NCI-H82 (cell line): ENCODE measurements at places on chromosomes 16 and 17.

DNA sequence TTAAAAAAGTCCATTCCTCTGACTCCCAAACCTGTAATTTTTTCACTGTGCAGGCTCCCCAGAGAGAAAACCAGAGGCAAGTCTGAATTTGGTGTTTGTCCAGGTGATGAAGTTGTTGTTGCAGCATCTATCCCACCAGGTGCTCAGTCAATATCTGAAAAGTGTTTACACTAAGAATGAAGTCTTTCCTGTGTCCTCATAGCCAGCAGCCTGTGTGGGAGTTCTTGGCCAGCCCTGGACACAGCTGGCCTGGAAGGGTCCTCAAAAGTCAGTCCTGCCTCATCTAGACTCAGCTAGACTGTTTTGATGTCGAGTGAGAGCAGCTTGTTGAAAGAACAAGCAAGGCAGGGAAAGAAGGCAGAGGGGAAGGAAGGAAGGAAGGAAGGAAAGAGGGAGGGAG, 3.3 kb upstream of the PMP22 start:
- DNase-seq, result no peak

DNA sequence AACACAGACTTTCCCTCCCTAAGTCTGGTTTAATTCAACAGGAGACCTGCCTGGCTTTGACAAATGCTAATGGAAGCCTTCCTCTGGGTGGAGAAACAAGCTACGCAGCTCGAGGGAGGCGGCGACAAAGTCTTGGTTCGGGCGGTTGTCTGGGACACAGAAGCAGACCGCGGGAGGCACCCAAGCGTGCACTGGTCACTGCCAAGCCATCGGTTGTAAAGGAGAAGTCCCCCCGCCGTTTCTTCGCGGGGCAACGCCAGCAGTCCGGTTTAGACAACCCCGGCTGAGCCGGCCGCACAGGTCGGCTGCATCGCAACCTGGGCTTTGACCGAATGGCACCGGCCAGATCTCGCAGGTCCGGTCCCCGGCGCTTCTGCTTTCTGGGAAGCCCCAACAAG, 586 bp downstream of the GLYR1 start:
- peak; percentile 26 for DNase-seq

- DNase-seq, result no peak
These were observed 73.1 kb downstream of the IRF8 start for GRCh38 chr16:85971902-85972638.

- DNase-seq, result no peak
These were observed 2.4 kb upstream of the CDH16 start for GRCh38 chr16:66920924-66921680.

GRCh38 chr17:78925234-78925633, at the start of gene TIMP2:
Gene TIMP2 (minus strand): TSS chr17:78925387. CDS start chr17:78925088, 299 bp downstream.
- DNase-seq, result peak; percentile 92

GRCh38 chr17:42410319-42410685, 12.8 kb downstream of the CAVIN1 start:
- DNase-seq, result no peak

GRCh38 chr16:75319513-75320411, 68.3 kb upstream of the BCAR1 start:
- no peak for DNase-seq

DNA sequence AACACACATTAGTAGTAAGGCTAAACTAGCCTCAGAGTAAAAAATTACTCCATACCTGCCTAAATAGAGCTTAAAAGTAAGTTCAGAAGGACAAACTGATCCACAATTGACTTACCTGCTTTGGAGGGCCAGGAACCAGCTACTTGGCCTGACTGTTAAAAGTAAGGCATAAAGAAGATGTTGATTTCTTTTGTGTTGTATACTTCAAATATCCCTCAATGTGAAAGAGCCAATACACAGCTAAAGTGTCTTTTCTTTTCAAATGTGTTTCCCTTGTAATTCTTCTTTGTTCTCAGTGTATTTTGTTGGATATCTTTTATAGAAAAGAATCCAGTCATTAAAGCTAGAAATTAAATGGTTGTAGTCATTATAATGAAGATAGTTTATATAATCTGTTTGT, 171.1 kb downstream of the TANC2 start:
- DNase-seq, result no peak

- no peak for DNase-seq
These were observed 6.6 kb downstream of the SEC14L1 start for GRCh38 chr17:77147357-77147801.

- peak; percentile 25 for DNase-seq
These were observed 1.6 kb upstream of the EFTUD2 start for GRCh38 chr17:44900894-44901293.

DNA sequence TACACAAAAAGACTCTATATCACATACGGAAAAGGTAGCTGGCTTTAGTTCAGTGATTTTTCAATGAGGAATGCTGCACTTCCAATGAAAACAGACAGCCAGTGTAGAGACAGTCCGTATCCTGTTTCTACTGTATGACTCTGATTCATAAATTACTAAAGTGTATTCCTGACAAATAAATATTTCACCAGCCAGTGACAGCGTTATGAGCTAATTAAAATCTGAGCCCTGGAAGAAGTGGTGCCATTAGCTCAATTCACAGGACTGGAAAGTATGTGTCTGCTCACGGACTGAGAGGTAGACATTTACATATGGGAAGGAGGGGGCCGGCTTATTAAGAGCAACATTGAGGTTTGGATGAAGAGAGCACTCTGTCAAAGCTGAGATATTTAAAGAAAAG, 207.9 kb upstream of the RBFOX1 start:
- no peak for DNase-seq

DNA sequence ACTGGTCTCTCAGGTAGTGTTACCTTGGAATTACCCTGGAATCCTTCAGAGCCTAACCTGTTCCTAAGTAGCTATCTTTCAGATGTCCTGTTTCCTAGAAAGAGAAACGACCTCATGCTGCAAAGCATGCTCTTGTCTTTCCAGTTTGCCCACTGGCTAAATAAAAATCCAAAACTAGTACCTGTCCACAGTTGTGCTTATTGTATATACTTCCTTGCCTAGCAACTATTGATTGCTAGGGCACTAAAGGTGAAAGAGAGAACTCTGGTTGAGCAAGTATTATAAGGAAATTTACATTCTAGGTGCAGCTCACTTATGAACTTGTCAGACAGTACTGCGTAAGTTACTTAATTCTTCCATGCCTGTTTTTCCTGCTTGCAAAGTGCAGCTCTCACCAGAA, 38.5 kb downstream of the LIG3 start:
- DNase-seq, result no peak

DNA sequence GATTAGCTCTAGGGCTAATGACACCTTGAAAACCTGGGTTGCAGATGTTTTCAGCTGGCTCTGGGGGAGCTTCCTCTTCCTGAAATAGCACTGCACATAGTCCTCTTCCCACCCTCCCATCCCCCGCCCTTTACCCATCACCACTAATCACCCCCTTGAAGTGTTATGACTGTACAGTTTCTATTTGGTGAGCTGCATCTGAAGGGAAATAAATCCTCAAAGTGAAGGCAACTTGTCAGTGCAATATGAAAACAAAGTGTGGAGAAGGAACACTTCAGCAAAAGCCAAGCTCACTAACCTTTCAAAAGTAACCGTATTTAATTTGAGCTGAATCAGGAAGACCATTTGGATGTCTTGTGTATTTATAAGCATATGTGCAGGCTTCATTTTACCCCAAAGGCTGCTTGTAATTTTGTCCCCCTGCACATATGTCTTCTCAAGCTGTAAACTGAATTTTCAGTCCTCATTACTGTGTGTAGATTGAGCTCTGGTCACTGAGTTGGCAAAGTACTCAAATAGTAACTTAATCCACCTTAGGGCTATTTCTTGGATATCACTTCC, 44.1 kb upstream of the CA10 start:
- DNase-seq, result no peak

DNA sequence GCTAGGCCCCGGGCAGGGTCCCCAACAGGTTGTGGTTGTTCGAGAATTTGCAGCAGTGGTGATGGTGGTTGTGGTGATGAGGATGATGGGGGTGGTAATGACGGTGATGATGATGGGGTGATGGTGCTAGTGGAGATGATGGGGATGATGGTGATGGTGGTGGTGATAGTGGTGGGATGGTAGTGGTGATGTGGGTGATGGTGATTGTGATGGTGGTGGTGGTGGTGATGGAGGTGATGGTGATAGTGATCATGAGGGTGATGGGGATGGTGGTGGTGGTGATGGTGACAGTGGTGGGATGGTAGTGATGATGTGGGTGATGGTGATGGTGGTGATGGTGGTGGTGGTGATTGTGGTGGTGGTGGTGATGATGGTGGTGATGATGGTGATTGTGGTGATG, 343.3 kb downstream of the SEC14L1 start:
- no peak for DNase-seq

DNA sequence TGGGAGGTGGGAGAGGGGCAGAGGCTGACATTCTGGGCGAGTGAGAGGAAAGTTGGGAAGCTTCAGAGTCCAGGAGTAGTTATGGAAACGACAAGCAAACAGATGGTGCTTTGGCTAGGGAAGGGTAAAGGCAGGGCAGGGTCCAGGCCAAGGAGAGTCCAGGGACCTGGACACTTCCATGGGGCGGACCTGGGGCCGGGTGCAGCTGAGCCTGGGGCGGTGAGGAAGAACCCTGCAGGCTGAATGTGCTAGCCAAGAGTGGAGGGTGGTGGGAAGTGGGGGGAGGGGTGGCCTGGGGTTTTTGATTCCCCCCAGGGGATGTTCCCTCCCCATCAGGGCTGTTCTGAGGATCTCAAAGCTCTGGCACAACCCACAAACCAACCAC, 2.6 kb downstream of the PPP1R9B start:
- DNase-seq, result no peak

DNA sequence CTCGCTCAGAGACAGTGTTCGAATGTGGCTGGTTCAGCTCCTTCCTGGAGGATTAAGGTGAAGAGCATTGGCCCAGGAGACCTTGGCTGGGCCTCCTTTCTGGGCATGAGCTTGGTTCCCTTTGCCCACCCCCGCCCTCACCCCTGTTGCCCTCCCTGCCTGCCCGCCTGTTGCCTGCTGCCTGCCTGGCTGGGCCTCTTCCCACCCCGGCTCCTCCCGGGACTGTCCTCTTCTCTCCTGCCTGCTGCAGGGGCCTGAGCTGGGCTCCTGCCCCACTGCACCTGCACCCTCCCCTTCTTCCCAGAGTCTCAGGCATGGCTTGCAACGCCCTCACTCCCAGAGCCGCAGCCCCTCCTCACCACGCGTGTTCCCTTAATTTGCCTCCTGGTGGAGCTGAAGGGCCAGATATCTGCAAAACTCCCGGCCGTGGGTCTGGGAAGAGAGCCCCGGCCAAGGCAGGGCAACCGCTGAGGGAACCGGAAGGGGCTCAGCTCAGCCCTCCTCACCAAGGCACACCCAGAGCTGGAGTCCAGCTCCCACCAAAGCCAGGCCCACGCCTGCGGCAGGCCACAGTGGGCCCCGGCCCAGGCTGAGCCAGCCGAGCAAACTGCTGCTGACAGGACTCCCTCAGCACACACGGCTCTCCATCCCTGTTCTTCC, 31.2 kb downstream of the MNT start:
- DNase-seq, result peak; percentile 49

DNA sequence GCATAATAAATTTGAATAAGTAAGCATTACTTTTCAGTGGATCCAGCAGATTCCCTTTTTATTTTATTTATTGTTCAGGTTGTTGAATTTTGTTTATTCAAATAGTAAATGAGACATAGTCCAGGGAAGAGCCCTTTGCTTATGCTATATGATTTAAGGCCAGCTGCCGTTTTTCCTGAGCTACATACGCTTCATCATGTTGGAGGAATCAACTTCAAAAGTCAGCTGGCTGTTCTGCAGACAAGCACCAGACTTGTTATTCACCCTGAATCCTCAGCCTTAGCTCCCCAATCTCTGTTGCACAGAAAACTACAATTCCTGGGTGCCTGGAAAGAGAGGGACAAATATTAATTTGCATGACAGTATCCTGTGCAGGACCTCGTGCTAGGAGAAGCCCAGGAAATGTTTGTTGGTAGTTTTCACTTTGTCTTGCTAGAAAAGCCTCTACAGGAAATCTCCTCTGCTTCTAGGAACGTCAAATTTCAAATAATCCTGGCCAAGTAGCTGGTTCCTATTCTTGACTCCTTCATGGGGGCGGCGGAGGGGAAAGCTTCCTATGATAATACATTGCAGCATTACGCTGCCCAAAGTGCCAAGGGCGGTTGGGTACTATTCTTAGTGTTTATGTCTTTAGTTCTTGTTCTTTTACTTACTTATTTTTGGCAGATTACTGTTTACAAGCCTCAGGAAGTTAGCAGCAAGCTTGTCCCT, 101.6 kb downstream of the PRKCA start:
- no peak for DNase-seq

DNA sequence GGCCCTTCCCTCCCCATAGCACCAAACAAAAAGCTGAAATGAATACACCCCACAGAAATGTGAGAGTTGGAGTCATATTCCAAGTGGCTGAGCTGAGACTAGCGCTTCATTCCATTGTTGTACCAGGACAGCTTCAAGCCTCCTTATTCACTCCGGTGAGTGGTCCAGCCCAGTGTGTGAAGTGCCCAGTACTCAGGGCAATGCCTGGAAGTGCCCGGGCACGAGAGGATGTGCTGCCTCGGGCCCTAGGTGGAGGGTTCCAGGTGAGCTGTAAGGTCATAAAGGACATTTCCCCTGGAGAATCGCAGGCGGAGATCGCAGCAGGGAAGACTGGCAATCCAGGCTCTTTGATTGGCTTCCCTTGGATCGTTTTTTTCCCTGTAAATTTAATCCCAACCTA, 5.4 kb upstream of the CYLD start:
- DNase-seq, result no peak

GRCh38 chr17:48231995-48232959, 124.7 kb downstream of the SNX11 start:
- DNase-seq, result no peak

DNA sequence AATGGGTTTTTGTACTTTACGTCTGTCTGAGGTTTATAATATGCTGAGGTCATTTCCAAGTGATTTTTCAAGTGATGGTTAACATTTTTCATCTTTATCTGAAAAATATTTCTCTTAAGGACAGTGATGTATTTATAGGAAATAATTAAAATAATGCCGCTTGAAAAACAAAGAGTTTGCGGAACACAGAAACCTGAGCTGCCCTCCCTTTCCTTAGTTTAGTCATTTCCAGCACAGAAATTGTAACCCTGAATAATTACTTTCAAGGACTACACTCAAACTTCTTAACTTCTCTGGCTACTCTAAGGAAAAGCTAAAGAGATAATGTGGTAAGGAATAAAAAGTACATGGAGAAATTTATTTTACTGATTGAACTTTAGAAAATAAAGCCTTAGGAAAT, 54.6 kb downstream of the MRTFB start:
- no peak for DNase-seq
